ENCODE measurements at places on chromosomes 16 and 17.
A peak's percentile ranks its signal among the peaks of the same experiment; 100 is the strongest.

DNA sequence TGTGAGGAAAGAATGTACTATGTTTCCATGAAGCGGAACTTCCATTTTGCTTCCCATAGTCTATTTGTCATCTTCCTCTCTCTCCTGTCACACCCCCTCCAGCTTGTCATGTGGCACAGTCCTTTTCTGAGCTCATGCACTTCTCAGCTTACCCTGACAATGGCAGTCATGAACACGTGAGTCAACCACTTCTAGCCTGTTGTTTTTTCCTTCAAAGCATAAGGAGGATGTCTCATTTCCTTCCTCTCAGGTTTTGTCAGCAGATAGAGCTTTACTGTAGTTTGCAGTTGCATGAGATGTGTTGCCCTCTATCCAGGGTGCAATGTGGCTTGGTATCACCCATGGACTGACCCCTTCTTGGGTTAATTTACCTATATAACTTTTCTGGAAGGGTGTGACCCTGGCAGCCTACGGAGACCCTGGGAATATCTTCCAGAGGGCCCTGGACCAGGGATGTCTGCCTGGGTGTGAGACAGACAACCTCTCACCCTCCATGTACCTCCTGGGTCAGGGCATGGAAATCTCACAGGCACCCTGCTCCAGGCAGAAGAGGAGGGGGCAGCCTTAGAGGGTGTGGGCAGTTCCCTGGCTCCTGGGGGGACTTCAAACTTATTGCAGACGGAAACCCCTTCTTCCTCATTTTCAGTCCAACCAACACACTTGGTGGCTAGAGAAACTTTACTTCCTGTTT is 4.0 kb upstream of the ZNF267 start:
- peak; percentile 85 for DNase-seq

- peak; percentile 82 for DNase-seq
Observed at GRCh38 chr16:30567160-30567990, 4.1 kb downstream of the ZNF688 start.

GRCh38 chr17:39894681-39895376 is 23.6 kb downstream of the GSDMB start:
- DNase-seq = no peak

DNA sequence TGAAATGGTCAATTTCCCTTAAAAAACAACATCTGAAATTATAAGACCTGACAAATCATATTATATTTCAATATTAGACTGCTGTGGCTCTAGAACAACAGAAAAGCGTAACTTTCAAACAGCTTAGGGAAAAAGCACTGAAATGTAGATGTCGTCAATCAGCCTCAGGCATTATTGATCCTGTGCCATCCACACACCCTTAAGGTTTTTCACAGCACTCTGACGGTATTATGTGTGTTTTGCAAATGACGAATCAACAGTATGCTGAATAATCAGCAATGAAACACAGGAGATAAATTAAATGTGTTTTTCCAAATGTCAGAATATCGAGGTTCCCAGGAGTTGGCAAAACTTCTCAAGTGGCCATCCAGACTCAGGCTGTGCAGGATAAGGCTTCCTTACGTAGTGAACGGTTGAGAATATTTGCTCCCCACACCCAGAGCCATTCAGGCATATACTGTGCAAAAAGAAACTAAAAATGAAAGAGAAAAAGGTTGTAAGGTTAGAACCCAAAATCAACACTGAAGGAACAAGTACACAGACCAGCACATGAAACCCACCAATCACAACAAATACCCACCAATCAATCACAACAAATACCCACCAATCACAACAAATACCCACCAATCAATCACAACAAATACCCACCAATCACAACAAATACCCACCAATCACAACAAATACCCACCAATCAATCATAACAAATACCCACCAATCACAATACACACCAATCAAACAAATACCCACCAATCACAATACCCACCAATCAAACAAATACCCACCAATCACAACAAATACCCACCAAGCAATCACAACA is 7.7 kb upstream of the MBTPS1 start:
- no peak for DNase-seq

DNA sequence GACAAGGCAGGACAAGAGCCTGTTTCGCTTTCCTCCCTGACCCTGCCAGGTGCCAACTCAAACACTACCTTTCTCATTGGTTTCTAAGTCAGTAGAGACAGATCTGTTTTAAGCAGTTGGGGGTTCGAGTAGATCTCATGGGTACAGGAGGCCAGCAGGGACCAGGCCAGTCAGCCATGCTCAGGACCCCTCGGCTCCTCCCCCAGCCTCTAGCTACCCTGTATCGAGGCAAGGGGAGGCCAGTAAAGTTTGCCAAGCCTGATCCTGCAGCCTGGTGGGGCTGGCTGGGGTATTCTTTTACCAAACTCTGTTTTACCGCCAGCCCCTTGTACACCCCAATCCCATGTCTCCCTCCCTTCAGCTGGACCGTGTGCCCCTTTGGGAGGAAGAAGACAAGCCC is 26.6 kb downstream of the OR1D5 start:
- peak; percentile 0 for DNase-seq
